NCI-H187 treated with DMSO at 0.1 percent for 48 hours (cell line): ENCODE measurements at places on chromosomes 4 and X.

- no peak for DNase-seq
These were observed 100.4 kb downstream of the WFS1 start for GRCh38 chr4:6369924-6370645.

- no peak for DNase-seq
These were observed 126.8 kb downstream of the NAA11 start for GRCh38 chr4:79198951-79199587.

DNA sequence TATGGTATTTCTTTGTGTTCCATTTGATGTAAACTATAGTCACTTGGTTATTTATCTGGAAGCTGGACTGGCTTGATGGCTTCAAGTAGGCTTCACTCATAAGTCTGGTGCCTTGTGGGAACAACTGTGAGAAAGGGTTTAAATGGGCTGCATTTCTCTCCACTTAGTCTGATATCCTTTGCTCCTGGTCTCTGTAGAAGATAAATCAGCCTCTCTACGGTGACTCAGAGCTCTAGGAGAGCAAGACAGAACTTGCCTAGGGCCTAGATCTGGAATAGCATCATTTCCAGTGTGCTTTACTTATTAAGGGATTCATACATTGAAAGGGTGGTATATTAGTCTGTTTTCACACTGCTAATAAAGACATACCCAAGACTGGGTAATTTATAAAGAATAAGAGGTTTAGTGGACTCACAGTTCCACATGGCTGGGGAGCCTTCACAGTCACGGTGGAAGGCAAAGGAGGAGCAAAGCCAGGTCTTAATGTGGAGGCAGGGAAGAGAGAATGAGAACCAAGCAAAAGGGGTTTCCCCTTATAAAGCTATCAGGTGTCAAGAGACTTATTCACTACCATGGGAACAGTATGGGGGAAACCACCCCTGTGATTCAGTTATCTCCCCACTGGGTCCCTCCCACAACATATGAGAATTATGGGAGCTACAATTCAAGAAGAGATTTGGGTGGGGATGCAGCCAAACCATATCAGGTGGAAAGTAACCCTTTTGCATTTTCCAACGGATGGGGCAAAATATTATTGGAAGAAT is 1746.4 kb upstream of the PCDH7 start:
- DNase-seq: no peak

GRCh38 chrX:18377796-18378195 is 23.3 kb upstream of the SCML2 start:
- DNase-seq: peak; percentile 6

GRCh38 chr4:30116401-30116800 is 603.8 kb upstream of the PCDH7 start:
- DNase-seq: no peak

DNA sequence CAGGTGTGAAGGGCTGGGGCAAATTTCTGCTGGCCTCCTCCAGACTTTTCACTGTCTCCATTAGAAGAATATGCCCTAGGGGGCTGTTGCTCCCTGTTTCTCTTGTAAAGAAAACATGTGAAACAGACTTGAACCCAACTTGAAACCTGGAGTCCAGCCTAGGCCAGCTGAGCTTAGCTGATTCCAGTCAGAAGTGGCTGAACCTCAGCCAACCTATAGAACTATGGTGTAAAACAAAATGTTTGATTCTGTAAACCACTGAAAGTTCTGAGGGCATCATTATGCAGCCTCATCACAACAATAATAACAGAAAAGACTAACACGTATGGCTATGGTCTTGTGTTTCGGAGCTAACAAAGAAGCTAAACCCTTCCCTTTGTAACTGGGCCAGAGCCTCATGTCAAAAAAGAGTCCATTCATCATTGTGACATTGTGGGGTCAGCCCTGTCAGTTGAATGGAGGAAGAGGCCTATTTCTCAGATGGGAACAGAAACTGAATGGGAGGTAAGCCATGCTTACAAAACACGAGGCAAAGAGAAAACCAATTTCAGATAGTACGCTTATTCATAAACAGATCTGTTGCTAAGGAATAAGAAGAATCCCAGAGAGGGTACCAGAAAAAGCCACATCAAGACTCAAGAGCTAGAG is 34.1 kb downstream of the SETD7 start:
- no peak for DNase-seq

- no peak for DNase-seq
These were observed 11.2 kb upstream of the C1QTNF7 start for GRCh38 chr4:15416357-15417232.

GRCh38 chr4:144547678-144548298 is 98.2 kb upstream of the HHIP start:
- no peak for DNase-seq

GRCh38 chrX:22686138-22686541 is 313.6 kb upstream of the DDX53 start:
- no peak for DNase-seq

DNA sequence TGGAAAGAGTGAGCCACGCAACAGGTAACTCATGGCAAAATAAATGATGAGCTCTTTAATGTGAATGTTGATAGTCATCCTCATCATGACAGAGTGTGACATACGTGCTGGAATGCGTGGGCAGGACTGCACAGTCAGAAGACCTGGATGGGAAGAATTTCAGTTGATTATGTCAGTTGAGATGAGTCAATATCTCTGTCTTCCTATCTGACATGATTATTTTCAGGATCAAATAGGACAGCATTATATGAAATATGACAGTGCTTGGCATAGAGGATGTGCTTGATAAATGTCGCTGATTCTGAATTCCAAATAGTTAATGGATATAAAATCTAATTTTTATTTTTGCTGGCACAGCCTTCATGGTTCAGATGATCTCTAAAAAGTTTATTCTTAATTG is 95.1 kb downstream of the IL15 start:
- DNase-seq: no peak

DNA sequence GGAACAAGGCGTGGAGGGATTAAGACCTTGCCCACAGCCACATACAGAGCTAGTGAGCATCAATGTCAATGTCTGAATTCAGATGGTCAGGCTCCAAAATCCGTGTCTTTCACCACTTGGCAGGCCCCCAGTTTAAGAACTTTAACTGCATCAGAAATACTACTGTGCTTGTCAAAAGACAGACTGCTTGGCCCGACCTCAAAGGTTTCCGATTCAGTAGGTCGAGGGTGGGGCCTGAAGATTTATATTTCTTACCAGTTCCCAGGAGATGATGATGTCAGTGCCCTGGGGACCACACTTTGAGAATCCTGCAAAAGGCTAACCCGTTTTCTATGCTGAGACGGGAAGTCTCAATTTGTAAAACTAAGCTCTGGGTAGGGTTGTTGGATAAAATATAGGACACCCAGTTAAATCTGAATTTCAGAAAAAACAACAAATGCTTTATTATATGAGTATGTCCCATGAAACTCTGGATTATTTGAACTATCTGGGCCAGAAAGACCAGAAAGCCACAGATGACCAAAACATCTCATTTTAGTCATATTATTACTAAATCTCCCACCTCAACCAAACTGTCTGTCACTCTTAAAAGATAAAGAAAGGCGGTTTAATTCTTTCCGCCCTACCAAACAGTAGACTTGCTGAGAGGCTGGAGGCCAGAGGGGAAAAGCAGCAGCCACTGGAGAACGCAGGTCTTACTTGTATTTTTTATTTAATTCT is 42.7 kb downstream of the GATB start:
- DNase-seq: no peak

GRCh38 chrX:3257471-3257870 is 89.0 kb downstream of the MXRA5 start:
- no peak for DNase-seq

DNA sequence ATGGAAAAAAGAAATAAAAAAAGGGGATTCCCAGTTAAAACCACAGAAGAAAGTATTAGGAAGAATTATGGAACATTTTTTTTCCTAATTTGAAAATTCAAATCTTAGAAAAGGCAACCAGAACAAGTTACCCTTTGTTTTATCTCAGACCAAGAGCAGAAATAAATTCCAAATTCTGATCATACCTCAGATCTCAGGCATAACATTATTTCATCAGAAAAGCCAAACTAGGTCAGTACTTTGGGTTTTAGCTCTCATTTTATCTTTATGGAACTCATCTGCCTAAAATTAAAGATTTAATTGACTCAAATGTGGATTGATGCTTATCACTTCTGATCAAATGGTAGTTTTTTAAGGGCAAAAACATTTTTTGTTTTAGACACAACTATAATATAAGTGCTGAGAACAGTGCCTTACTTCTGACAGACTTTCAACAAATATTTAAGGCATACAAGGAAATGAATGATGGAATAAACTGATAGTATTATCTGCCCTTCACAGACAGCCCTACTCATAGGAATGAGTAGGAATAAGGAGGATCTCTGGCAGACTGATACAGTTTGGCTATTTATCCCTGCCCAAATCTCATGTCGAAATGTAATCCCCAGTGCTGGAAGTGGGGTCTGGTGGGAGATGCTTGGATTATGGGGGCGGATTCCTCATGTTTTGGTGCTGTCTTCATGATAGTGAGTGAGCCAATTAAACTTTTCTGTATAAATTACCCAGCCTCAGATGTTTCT is 245.3 kb upstream of the PITX2 start:
- no peak for DNase-seq

DNA sequence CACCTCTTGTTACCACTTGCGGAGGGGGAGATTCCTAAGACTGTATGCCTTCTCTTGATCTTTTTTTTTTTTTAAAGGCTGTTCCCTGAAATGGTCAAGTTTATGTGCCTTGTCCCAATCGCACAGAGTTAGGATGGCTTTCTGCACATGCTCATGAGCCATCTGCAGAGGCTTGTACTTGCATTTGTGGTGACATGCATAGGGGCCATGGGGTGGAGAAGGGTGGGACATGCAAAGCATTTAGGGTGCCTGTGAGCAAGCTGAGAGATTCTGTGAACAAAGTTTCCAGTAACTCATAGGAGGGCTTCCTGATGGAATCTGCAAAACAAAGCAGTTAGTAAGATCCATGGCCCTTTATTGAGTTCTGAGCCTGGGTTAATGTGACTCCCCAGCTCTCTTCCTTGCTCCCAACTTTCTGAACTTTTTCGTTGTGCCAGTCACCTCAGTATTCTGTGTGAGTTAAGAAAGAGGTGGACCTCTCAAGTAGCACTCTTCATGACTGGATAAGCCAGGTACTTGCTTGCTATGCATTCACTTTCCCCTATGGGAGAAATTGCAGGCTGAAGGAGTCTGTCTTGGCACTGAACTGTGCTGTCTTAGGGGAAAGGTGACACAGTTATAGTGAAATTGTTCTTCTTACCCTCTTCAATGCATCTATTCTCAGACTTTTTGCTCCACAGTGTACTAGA is 37.9 kb upstream of the DHX15 start:
- no peak for DNase-seq

GRCh38 chrX:48509619-48510018 is 827 bp downstream of the PORCN start:
- no peak for DNase-seq

GRCh38 chrX:37684973-37685372 is 618 bp upstream of the XK start:
- DNase-seq: no peak

GRCh38 chr4:6472387-6473263 is at the start of gene PPP2R2C:
Gene PPP2R2C, minus strand, starts transcription at chr4:6472614. Its CDS starts 385 bp downstream, at chr4:6472229.
- no peak for DNase-seq

DNA sequence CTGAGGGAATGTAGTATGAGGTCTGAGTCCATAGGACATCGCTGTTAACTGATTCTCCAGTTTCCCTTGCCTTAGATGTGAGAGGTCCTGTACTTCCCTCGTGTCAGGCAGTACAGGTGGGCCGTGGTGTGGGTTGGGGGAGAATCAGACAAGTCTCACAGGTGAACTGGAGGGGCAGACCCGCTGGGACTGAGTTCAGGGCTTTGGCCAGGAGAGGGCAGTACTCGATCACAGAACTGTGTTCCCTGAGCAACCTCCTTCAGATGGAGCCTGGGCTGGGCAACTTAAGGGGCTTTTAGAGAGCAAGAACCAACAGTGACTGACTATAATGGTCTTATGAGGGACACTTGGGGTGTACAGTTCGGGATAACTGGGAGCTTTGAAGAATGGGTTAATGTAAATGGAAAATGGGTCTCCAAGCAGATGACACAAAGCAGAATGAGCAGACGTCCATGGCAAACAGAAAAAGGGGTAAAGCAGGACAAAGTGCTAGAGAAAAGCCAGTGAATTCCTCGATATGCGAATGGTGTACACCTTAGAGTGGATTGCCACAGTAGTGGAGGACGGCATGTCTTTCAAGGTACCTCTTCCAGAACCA is 83.6 kb downstream of the CCNG2 start:
- peak; percentile 32 for DNase-seq

GRCh38 chr4:156496797-156497196 is 474.8 kb downstream of the PDGFC start:
- DNase-seq: no peak

GRCh38 chr4:3330707-3331106 is 37.9 kb downstream of the RGS12 start:
- no peak for DNase-seq

DNA sequence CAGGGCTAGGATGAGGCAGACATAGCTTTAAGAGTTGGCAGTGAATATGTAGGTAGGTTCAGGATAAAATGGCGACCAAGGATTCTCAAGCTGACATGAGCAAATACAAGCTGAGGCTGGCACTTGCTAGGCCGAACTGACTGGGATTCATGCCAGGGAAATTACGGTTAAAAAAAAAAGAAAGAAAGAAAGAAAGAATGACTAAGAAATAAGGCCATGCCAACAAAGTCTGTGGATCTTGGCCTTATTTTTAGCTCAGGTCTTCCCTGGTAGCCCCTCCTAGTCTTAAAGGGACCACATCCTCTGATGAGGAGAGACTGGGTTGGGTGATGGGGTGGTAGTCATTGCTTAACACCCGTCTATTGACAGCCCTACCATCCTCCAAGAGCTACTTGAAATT is 64.4 kb upstream of the KLHL13 start:
- DNase-seq: no peak

GRCh38 chr4:130422261-130422660 is 1326.3 kb downstream of the C4orf33 start:
- DNase-seq: no peak

- DNase-seq: no peak
These were observed 28.5 kb upstream of the RTL3 start for GRCh38 chrX:78687586-78687985.

- DNase-seq: no peak
These were observed 277.7 kb upstream of the FTHL17 start for GRCh38 chrX:31349515-31349914.

- no peak for DNase-seq
These were observed 88.5 kb downstream of the PHKA2 start for GRCh38 chrX:18895189-18895951.

- no peak for DNase-seq
These were observed 14.2 kb downstream of the C4orf33 start for GRCh38 chr4:129109965-129110824.

DNA sequence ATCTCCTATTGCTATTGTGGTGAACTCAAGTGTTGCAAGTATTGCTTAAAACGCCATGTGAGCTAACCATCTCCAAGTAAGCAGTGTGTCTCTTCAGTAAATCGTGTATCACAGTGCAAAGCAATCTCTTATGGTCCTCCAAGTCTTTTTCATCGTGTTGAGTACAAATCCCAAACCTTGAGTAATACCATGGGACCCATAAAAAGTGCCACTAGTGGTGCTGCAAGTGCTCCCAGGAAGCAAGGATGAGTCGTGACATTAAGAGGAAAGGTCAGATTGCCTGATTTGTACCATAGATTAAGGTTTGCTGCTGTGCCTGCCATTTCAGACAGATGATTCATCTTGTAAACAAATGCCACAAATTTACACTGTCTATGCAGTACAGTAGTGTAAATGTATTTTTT is 66.9 kb upstream of the BMPR1B start:
- no peak for DNase-seq
